ENCODE measurements at places on chromosomes 13 and 19.

DNA sequence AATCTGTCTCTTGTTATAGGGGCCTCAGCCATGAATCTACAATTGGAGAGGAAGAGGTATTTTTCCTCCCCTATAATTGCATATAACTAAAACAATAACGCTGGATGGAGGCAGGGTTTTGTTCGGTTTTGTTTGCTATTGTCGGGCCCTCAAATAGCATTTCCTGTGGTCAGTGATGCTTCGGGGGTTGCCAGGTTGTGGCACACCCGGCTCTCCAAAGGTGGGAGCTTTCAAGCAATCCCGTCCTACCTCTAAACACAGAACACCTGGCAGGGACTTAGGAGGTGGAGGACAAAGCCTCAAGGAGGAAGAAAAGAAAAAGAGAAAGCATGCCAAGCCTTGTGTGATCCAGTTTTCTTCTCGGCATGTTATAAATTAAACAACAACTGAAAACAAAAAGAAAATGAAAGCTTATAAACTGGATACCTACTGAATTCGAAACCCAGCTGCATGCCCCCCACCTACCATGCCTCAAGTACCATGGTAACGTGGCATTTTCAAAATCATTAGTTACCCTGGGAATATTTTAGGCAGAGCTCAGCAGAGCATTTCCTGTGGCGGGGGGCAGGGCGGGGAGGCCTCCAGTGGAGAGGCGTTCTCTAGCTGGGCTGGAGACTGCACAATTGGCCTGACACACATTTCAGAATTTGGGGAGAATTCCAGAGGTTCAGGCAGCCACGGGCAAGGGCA, 213.8 kb downstream of the DCLK1 start:
- DNase-seq = no peak

- no peak for DNase-seq
Observed at GRCh38 chr13:93948162-93948922, 531.1 kb downstream of the DCT start.

GRCh38 chr19:31730270-31730669, 381.0 kb upstream of the TSHZ3 start:
- no peak for DNase-seq

GRCh38 chr19:55528030-55528803, 8.7 kb downstream of the SBK2 start:
- DNase-seq = no peak

DNA sequence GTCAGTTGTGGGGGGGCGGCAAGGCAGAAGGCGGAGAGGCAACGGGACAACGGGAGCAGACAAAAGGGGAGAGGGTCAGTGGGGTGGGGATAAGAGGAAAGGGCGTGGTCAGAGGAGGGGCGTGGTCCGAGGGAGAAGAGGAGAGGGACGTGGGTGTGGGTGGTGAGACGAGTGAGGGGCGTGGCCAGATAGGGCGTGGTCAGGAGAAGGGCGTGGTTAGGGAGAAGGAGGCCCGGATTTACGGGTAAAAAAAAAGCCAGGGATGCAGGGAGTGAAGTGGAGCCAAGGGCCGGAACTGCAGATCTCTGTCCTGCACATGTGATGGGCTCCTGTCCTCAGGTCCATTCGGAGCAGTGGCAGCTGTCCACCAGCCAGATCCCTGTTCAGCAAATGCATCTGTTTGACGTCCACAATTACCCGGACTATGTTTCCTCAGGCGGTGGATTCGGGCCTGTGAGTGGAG, 21.5 kb downstream of the CPT1C start:
- DNase-seq = no peak

- DNase-seq = no peak
Observed at GRCh38 chr13:27327633-27328032, 57.0 kb downstream of the RASL11A start.

GRCh38 chr19:17860331-17860992, 752 bp downstream of the RPL18A start:
- no peak for DNase-seq

DNA sequence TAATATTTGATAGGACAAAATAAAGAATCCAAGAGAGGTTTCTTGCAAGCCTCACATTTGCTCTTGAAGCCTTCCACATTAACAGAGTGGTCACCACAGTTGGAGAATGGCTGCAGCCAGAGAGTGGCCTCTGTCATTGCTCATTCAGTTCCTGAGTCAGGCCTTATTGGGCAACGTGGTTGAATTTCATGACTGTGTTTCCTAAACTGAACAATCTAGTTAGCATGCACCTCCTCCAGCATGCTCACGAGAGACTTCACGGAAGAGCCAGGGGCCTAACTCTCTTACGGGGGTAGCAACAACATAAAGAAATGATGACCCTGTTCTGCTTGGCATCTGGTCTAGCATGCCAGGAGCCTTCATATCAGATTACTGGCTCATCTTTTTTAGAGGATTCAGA, 9.6 kb upstream of the UBL3 start:
- DNase-seq = peak; percentile 39

GRCh38 chr19:17737690-17738153, 13.6 kb upstream of the FCHO1 start:
- DNase-seq = no peak

- DNase-seq = no peak
Observed at GRCh38 chr19:18271433-18271841, 2.8 kb downstream of the IQCN start.

DNA sequence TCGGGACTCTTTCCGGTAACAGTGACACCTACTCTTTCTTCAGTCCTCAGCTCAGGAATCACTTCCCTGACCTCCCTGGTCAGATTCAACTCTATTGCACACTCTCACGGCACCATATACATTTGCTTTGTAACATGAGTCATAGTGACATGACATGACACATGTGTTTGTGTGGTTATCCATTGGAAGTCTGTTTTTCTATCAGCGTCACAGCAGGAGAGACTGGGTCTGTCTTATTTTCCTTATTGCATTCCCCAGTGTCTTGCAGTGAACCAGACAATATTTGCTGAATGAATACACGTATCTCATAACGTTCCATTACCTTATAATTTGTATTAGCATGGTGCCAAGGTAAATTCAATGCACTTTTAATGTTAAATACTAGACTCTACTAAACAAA, 102.0 kb downstream of the DCLK1 start:
- no peak for DNase-seq

DNA sequence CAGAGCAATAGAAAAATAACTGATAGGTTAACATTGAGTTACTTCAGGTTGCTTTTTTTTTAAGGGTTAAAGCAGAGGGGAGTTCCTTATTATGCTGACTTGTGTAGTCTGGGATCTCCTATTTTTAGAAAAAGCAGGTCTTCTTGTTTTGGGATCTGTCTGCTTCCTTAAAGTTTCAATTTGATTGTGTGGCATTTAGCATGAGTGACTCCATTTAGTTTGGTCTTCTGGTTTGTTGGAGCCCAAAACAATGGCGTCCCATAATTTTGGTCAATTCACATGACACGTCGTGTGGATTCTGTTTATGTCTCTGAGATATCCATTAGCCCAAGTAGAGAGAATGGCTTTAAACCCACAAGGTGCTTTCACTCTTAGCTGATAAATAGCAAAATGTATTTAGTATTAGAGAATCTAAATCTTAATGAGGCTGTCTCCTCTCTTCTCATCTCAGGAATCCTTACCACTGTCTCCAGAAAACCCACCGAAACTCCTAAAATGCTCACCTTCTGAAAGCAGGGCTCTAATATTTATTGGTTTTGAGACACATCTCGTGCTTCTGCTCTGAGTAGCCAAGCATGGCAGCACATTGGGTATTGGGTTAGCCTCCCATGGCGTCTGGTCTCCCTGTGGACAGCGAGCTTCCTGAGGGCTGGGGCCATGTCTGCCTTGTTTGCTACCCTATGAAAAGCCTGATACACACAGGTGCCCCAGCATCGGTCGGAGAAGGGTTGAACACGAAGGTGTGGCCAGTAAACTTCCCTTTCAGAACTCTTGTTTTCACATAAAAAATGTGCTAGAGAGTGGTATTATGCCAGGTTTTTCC, 67.2 kb upstream of the GPR183 start:
- no peak for DNase-seq

DNA sequence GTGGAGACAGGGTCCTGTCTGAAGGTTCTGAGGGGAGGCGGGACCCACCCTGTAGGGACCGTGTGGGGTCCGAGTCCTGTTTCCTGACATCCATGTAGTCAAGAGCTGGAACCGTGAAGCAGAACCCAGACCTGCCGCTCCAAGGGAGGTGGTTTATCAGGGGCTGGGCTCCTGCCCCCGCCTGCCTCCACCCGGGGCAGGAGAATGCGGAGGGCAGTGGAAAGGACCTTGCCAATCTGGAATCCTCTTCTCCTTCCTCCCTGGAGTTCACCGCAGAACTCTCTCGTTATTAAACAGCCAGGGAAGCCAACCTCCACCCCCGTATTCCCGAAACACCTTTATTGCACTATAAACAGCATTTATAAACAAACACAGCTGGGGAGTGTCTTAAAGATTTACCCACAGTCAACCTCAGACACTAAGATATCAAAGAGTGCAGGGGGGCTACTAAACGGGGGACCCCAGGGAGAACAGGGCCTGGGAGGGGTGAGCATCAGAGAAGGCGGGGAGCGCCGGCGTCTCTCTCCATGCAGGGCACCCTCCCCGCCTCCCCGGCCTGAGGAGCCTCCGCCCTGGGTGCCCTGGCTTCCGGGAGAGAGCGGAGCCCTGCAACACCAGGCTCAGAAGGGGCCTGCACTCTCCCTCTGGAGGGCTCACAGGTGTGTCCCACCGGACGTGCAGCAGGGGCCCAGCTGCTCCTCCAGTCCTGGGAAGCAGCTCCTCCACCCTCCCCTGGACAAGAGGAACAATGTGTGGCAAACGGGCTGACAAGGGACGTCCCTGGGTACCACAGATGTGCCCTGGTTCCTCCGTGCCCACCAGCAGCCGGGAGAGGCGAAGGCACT, 3.6 kb downstream of the C2CD4C start:
- no peak for DNase-seq

GRCh38 chr19:12975221-12975741, 5.9 kb downstream of the DAND5 start:
- DNase-seq = no peak

GRCh38 chr13:113657851-113658741, at the start of gene ATP4B:
TSS of gene ATP4B (minus strand) at chr13:113658198. CDS start at chr13:113658144, 54 bp downstream.
- DNase-seq = no peak

DNA sequence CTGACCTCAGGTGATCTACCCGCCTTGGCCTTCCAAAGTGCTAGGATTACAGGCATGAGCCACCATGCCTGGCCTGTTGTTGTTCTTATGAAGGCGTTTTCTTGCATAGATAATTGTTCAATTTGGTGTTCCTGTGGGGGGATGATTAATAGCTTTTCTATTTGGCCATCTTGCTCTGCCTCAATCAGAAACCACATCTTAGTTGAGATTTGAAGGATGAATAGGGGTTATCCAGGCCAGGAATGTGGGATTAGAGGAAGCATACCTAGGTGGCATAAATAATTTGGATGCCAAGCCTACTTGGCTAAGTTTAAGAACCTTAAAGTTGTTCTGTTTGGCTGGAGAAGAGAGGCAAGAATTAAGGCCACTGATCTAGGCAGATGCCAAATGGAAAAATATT, 44.4 kb downstream of the CCNA1 start:
- no peak for DNase-seq

GRCh38 chr13:25840931-25841330, 210.9 kb downstream of the SHISA2 start:
- peak; percentile 28 for DNase-seq

- peak; percentile 46 for DNase-seq
Observed at GRCh38 chr19:47232422-47233211, 1.6 kb upstream of the BBC3 start.

DNA sequence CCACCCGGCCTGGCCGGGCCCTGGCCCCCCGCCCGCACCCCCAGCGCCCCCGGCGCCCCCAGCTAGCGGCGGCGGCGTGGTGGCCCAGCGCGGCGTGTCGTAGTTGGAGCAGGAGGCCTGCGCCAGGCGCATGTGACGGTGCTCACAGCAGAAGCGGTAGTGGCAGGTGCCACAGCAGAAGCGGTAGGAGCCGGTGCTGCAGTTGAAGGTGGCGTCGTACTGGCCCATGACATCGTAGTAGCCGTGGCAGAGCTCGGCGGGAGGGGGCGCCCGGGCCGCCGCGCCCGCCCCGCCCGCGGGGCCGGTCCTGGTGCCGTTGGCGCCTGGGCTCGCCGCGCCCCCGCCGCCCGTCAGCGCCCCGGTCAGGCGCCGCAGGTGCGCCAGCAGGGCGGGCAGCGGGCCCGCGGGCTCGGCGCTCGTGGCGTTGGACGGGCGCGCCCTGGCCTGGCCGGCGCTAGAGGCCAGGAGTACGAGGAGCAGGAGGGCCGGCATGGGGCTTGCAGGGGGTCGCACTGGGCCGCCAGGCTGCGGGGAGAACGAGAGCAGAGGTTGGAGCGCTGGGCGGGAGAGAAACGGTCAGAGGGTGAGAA, 633 bp downstream of the SHISA7 start:
- DNase-seq = no peak

GRCh38 chr19:20244356-20244755, 77.3 kb downstream of the ZNF486 start:
- DNase-seq = no peak

GRCh38 chr19:33208371-33208895, 14.3 kb downstream of the LRP3 start:
- peak; percentile 58 for DNase-seq

DNA sequence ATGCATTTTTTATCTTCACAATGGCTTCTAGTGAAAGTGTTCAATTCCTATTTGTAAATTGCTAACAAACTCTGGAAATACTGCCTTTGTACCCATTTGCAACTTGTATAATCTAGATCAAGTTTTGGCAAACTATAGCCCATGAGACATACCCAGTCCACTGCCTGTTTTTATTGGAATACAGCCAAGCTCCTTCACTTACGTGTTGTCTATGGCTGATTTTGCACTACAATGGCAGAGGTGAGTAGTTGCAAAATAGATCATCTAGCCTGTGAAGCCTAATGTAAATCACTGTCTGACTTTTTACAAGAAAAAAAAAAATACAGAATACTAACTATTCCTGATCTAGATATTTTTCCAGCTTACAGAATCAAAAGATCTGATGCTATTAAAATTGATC, 37.1 kb downstream of the DZIP1 start:
- DNase-seq = no peak

- DNase-seq = peak; percentile 44
Observed at GRCh38 chr19:14472202-14472938, 2.8 kb downstream of the PTGER1 start.

- DNase-seq = no peak
Observed at GRCh38 chr19:45045671-45046353, 7.0 kb downstream of the CLASRP start.

DNA sequence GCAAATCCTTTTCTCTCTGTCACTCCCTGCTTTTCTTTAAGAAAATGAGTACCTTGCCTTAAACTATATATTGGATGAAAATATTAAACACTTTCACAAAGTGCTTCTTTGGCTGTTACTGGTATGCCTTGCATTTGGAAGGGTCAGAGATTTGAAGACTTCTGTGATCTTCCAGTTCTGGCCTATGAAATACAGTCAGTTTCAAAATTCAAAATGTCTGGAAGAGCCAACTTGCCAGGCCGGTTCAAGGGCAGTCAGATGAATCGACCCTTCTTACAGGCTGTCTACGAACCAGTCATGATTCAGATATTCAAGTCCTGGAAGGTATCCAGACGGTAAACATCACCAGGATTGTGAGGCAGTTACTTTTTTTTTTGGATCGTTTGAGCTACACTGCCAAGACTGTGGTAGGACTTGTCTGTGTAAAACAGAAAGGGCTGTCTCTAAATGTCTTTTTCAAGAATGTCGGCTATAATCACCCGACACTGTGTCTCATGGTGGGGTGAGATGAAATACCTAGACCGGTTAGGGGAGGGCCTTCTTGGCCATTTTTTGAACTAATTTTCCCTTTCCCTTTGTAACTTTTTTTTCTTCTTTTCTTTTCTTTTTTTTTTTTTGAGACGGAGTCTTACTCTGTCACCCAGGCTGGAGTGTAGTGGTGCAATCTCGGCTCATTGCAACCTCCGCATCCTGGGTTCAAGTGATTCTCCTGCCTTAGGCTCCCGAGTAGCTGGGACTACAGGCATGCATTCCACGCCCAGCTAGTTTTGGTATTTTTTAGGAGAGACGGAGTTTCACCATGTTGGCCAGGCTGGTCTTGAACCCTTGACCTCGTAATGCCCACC, 11.2 kb downstream of the ACTN4 start:
- DNase-seq = no peak

Measured in MV-4-11 (cell line).